ENCODE measurements at places on chromosomes 4 and X.

DNA sequence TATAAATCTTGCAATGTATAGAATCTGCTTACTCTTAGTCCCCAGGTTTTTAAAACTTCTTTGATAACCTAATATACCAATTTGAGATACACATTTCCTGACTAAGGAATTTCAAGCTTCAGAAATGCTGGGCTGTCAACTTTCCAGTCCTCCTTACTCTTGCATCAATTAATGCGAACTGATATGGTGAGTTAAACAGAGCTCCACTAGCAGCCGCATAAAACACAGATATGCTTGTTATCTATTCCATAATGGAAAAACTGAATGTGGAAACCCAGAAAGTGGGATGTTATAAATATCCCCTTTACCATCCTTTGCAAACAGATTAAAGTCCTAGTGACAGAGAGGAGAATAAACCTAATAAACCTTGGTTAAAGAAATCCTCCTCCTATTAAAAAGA, 1913.7 kb downstream of the STIM2 start:
- no peak for DNase-seq

DNA sequence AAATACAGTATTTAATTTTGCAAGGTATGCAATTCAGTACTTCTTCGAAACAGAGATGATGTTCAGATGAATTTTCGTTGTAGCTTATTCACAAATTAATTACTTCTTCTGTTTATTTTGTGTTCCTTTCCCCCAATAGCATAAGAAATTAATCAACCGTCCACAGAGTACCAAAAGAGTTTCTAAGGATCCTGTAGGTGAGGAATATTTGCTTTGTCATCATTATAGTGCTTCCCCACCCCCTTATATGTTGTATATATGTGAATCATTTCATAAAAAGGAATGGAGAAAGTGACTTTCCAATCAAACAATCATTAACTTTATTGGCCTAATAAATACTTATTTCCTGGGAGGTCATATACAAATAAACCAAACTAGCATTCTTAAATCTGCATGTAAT, 57.6 kb downstream of the DTHD1 start:
- no peak for DNase-seq

DNA sequence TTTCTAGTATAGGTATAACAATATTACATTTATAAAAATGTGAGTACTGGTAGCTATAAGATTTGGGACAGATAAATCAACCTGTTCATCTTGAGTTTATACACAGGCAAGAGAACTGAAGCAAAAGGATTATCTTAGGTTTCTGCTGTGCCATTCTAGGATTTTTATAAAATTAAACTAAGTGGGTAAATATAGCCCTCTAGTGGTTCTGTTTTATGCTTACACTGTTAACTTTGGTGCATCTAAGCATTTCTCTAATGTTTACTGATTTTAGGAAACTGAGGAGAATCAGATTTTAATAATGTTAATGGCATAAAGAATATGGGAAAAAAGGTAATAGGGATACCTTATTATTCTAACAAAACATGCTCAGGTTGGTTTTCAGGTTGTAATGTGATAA, 1.1 kb upstream of the RRH start:
- no peak for DNase-seq

DNA sequence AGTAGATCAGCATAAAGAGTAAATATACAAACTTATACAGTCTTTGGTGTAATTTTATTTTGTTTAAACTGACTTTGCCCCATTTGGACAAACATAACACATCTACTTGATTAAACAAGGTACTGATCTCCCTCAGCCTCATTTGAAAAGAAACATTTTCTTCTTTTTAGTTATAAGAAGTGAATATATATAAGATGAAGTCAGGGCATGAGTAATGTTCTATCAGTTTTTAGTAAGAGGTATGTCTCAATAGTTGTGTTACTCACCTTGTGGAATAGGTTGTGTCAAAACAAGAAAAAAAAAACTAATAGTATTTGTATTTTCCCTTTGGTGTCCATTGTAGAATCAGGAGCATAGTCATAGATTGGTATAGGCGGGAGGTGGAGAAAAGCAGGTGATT, 327.4 kb downstream of the RPA4 start:
- no peak for DNase-seq

GRCh38 chrX:23993012-23993633, 33.9 kb downstream of the KLHL15 start:
- DNase-seq = no peak

Measured in stimulated activated CD8-positive, alpha-beta memory T cell treated with anti-CD3 and anti-CD28 coated beads, Interleukin-7, amount 100 ng/mL, for 48 hours (primary cell).